Uterus (tissue), 4 donors: ENCODE measurements at places on chromosomes 16 and 17. TPM values are rescaled to one million over a fixed set of nuclear protein-coding genes. Genes with fewer than 3 reads are reported as not detected.

Gene TMEM92
- total RNA-seq: not detected

Gene GPRC5C
- total RNA-seq: 56.8 TPM

DNA sequence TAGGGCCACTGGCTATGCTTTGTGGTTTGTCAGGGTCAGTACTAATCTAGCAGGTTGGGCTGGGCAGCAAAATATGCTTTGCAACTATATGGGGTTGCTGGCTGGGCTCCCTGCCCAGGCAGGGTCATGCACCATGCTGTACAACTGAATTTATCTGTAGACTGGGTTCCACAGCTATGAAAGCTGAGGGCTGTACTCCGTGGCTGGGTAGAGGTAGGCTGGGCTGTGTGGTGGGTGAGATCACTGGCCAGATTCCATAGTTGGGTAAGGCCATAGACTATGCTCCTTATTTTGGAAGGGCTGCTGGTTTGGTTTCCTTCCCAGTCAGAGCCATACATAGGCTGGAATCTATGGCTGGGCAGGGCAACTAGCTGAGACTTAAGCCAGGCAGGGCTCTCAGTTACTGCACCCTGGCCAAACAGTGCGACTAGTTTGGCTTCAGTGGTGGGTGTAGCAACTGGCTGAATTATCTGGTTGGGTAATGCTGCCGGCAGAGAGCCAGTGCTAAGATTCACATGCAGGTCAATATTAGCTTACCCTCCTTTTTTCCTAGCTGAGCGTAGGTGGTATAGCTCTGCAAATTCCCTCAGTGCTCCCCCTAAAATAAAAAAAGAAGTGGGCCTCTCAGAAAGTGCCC lies 769.1 kb upstream of the CDH8 start:
- H3K4me3 ChIP-seq: no peak overlapping the region
- H3K36me3 ChIP-seq: no peaks in the 10 kb centered on the region
- H3K27ac ChIP-seq: no peak overlapping the region
- H3K27me3 ChIP-seq: no peaks in the 10 kb centered on the region

Gene TBC1D3
- total RNA-seq: not detected

- no peaks in the 10 kb centered on the region for H3K27me3 ChIP-seq
- no peaks in the 10 kb centered on the region for H3K4me1 ChIP-seq
- H3K27ac ChIP-seq: no peak overlapping the region
- H3K36me3 ChIP-seq: no peaks in the 10 kb centered on the region
These were observed 130.1 kb downstream of the SPACA3 start for GRCh38 chr17:33121756-33122155.

GRCh38 chr17:8922451-8922850 lies 43.1 kb downstream of the PIK3R5 start:
- H3K27ac ChIP-seq: no peak overlapping the region
- H3K36me3 ChIP-seq: no peaks in the 10 kb centered on the region
- no peak overlapping the region for H3K4me3 ChIP-seq
- DNase-seq: no peak
